H1 (cell line): ENCODE measurements at places on chromosomes 5 and 9. TPM values are rescaled to one million over a fixed set of nuclear protein-coding genes. Genes with fewer than 3 reads are reported as not detected.

MYO10 gene
- polyA plus RNA-seq: 21.5 and 47.9 TPM in 2 replicates

ADRA1B gene
- 0.08 TPM in 1 of 2 replicates, not detected in the other for polyA plus RNA-seq

GZMA gene
- not detected in 2 replicates for polyA plus RNA-seq

AQP7 gene
- polyA plus RNA-seq: 0.38 TPM in 1 of 2 replicates, not detected in the other

ADGRV1 gene
- 40.6 and 53.1 TPM in 2 replicates for polyA plus RNA-seq

UBE2QL1 gene
- polyA plus RNA-seq: 0.65 and 0.72 TPM in 2 replicates

STKLD1 gene
- polyA plus RNA-seq: 0.26 and 0.55 TPM in 2 replicates

CDKN2A gene
- 0.51 and 0.91 TPM in 2 replicates for polyA plus RNA-seq

PCDHAC1 gene
- polyA plus RNA-seq: 2.2 and 2.4 TPM in 2 replicates

ENHO gene
- polyA plus RNA-seq: 49.4 and 60.4 TPM in 2 replicates

PCSK1 gene
- 0.97 and 1.3 TPM in 2 replicates for polyA plus RNA-seq

CRHBP gene
- 0.30 and 0.42 TPM in 2 replicates for polyA plus RNA-seq

PLAC8L1 gene
- 0.42 and 0.99 TPM in 2 replicates for polyA plus RNA-seq

PRELID2 gene
- polyA plus RNA-seq: 2.1 and 2.2 TPM in 2 replicates

OTULIN gene
- polyA plus RNA-seq: 3.8 and 5.2 TPM in 2 replicates
